Activated T-helper 1 cell treated with anti-CD3 and anti-CD28 coated beads, Interleukin-12 subunit alpha, Interleukin-12 subunit beta, Interleukin-2, Interleukin-4 antibody, amounts not matched to agents 30 ng/mL and 10 ng/mL and 1 ng/mL, durations not matched to agents 14 hours and 24 hours and 36 hours (primary cell): ENCODE measurements at places on chromosomes 13 and 19. TPM values are rescaled to one million over a fixed set of nuclear protein-coding genes. Genes with fewer than 3 reads are reported as not detected.

GRCh38 chr13:24822640-24823039 is 58.7 kb downstream of the RNF17 start:
- DNase-seq, result no peak

The C13orf42 gene
- not detected in 2 replicates for total RNA-seq

DNA sequence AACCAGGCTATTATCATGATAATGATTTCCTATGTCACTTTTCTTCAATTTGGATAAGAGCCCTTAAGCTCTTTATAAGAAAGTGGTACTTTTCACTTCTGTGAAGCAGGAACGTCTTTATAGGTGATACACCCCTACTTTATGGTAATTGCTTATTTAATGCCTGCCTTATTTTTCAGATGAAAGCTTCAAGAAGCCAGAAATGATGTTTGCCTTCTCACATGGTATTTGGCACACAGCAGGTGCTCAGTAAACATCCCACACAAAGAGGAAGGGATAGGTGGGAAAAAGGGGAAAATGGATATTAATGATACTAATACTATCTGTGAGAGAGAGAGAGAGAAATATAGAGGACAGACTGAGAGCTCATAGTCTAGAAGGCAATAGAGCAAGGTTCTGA is 29.0 kb upstream of the WASF3 start:
- no peak for DNase-seq

The RRAS gene
- total RNA-seq, result 4.4 and 4.7 TPM in 2 replicates

GRCh38 chr19:47644199-47644598 is 35.3 kb downstream of the BICRA start:
- no peak for DNase-seq

GRCh38 chr19:40177286-40178070 is 13.7 kb upstream of the MAP3K10 start:
- no peak for DNase-seq

DNA sequence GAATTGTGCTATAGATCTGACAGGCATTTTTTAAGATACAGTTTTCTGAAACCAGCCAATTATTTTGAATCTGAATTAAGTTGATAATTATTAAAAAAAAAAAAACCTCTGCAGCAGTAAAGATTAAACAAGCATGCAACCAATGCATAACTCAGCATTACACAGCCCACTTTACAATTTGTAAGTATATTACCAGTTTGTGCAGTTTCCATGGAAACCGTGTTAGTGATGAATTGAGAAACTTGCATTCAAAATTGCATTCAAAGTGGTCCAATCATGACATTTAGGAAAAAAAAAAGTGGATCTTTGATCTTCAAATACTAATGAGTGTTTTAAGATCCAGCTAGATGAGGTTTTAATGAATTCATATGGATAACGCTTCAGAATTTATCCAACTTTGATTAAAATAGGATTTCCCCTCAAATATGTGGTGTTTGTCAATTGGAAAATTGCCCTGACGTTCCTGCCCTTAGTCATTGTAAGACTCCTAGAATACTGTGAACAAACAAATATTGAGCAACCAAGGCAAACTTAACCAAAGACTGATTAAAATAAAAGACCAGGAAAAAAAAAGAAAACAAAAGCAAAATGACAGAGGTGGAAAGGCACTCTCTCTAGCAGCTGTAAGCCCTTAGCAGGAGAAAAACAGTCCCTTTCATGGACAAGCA is 314.8 kb upstream of the MAB21L1 start:
- no peak for DNase-seq

DNA sequence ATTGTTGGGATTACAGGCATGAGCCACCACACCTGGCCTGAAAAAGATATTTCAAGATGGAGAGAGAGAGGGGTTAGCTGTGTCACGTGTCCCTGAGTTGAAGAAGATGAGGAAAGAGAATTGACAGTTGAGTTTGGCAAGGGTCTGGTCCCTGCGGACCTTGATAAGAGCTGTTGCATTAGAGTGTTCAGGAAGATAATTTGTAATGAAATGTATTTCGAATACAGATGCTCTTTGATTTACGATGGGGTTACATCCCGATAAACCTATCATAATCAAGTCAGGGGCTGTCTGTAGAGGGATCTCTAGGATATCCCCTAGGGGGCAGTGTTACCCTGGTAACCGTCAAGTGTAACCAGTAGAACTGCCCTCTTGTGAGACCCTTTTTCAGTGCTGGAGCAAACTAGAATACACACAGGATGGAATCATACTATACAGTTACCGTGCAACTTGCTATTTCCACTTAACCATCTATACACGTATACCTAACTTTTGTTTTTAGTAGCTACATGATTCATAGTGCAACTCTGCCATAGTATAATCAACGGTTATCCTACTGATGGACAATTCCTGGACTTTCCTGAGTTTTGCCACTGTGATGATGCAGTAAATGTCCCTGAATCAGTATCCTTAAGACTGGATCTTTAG is 1.5 kb upstream of the ELOF1 start:
- DNase-seq, result peak; percentile 61

The IFI30 gene
- total RNA-seq, result 45.3 and 49.9 TPM in 2 replicates
